ENCODE measurements at places on chromosomes 5 and 9. TPM values are rescaled to one million over a fixed set of nuclear protein-coding genes. Genes with fewer than 3 reads are reported as not detected.

Gene TSLP
- total RNA-seq: 0.69 TPM

Gene PRRX2
- total RNA-seq: 0.18 TPM

Gene CNTLN
- total RNA-seq: 17.3 TPM

Gene THBS4
- total RNA-seq: 6.0 TPM

Gene CER1
- not detected for total RNA-seq

Gene HTR4
- total RNA-seq: not detected

Gene MUSK
- total RNA-seq: 14.1 TPM

Gene PRDM9
- not detected for total RNA-seq

Gene XRCC4
- 20.5 TPM for total RNA-seq

Gene TMEM232
- total RNA-seq: 1.7 TPM

Gene ACTBL2
- 0.05 TPM for total RNA-seq

Gene CARTPT
- not detected for total RNA-seq

Gene RGS7BP
- not detected for total RNA-seq

Gene IL3
- not detected for total RNA-seq

Gene KLHL3
- total RNA-seq: not detected

Gene SPEF2
- total RNA-seq: not detected

Gene PCDHGA3
- 0.56 TPM for total RNA-seq

Gene OR13C2
- total RNA-seq: not detected

Data from SJCRH30 (cell line).